ENCODE measurements at places on chromosomes 1 and 21.

- no peak for DNase-seq
Observed at GRCh38 chr1:199448646-199449045, 578.9 kb upstream of the NR5A2 start.

- no peak for DNase-seq
Observed at GRCh38 chr1:12532405-12533315, 85.3 kb downstream of the DHRS3 start.

GRCh38 chr1:231139125-231139649 is 22.7 kb upstream of the TRIM67 start:
- DNase-seq = no peak

GRCh38 chr1:164033782-164034181 is 525.2 kb upstream of the PBX1 start:
- no peak for DNase-seq

- DNase-seq = no peak
Observed at GRCh38 chr21:32245971-32246370, 32.9 kb downstream of the MIS18A start.

DNA sequence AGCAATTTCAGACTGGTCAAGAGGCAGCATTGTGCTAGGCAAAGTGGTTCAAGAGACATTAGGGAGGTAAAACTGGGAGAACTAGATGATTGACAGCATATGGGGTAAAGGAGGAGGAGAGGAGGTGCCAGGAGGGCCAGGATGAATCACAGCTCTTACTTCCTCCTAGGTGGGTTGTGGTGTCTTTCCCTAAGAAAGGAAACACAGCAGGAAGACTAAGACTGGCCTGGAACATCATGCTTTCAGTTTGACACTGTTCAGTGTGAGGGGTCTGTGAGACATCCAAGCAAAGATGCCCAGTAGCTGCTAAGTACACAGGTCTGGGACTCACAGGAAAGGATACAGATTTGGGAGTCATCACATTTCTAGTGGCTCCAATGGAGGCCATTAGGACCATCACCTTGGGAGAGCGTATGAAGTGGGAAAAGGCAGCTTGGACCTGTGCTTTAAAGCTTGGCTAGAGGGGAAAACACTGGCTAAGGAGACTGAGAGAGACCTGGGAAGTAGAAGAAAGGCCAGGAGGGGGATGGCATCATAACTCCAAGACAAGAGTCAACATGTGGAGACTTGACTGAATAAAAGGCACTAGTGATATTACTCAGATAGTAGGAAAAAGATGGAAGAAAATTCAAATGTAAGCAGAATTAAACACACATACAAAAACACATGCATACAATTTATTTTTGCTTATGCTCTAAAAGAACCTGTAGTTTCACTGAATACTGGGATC is 17.3 kb downstream of the CD58 start:
- no peak for DNase-seq

DNA sequence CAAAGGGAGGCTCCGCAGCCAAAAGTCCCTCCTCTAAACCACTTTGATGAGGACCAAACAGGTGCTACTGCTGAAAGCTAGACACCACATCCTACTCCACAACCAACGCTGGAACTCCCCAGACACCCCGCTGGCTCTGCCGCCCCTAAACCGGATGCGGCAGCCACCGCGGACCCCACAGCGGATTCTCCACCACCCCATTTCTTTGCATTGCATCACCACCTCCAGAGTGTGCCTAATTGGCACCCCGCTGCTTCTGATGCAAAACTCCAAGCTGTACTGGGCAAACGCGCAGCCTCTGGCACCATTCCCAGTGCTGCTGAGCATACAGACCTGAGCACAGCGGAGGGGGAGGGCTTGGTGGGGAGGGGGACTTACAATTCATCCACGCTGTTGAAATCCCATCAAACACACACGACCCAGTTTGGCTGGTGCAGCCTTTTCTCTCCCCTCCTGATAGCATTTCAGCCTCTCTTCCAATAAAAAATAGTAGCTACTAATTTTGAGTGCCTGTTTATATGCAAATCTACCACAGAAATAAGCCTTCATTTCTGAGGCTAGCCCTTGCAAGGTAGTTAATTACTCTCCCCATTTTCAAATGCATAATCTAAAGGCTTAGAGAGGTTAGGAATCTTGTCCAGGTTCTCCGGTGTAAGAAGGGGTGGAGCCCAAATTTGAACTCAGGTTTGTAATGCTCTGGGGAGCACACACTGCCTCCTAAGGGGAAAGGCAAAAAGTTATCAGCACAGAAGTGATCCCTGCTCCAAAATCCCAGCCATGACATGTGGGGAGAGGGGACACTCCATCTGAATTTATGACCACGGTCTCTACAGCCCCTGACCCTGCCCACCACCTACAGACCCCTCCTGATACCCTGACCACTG is 12.2 kb upstream of the RGS16 start:
- DNase-seq = peak; percentile 98

DNA sequence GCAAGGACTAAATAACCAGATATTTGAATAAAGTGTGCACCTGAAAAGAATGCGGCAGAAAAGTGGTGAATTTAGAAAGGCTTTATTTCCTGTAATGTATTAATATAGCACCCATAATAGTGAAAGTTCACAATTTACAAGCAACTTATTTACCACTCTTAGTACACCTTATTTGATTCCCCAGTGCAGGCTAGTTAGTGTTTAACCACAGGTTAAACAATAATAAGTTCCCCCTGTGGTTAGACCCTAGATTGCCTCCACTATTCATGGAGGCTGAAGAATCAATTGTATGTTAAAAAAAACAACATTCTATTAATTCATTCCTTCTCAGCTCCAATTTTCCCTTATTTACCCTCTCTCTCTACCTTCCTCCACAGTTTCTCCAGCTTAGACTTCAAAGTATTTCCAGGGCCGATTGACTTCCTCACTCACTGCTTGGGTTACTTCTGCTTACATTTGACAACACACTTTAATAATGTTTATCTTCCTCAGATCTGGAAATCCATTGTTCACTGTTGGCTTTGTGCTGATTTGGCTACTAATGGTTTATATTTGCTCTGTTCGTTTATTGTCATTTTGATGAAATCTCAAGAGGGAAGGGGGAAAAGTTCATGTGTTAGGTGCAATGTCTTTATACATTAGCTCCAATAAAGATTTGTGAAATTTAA is 796.3 kb downstream of the BRINP3 start:
- no peak for DNase-seq

DNA sequence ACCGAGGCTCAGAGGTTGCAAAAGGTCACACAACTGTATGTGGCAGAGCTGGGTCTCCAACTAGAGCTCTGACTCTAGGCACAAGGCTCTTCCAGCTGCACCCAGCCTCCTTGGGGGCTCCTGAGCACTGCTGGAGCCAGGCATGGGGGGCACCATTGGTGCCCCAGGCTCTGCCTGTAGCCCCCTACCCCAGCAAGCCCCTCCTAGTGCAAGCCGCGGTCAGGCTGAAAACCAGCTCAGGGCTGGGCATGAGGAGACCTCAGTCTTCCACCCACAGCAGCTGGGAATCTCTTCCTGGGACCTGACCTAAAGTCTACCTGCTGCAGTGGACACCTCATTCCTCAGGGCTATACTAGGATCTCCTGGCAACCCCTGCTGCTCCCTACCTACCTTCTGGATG is 14.6 kb downstream of the TNNT2 start:
- DNase-seq = no peak

DNA sequence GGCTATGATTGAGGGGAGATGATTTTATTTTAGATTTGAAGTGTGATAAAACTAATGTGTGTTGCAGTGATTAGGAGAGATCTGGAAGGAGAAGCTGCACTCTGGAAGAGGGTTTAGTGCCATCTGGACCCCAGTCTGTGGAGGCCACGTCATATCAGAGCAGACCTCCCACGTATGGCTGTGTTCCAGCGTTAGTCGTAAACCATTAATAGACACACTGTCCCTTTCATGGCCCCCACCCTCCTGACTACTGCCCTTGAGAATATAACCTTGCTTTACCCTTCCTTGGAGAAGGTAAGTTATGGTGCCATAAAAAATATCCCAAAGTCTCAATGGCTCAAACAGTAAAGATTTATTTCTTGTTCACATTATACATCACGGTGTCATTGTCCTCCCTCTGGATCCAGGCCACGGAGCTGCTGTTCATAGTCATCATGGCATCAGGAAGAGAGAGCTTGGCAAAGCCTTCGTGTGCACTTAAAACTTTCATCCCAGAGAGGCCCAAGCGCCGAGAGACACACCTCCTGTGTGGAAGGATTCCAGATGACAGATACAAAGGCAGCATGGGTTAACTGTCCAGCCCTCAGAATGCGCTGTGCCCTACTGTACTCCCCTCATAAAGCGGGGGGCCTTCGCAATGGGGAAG is 33.2 kb downstream of the RHOU start:
- DNase-seq = no peak

Data from SJCRH30 (cell line).